ENCODE measurements at places on chromosomes 13 and 19.

GRCh38 chr19:58067240-58067912, 8.3 kb downstream of the ZNF135 start:
- DNase-seq = no peak

- DNase-seq = no peak
Measured at GRCh38 chr19:28065026-28065425, 1147.9 kb downstream of the UQCRFS1 start.

DNA sequence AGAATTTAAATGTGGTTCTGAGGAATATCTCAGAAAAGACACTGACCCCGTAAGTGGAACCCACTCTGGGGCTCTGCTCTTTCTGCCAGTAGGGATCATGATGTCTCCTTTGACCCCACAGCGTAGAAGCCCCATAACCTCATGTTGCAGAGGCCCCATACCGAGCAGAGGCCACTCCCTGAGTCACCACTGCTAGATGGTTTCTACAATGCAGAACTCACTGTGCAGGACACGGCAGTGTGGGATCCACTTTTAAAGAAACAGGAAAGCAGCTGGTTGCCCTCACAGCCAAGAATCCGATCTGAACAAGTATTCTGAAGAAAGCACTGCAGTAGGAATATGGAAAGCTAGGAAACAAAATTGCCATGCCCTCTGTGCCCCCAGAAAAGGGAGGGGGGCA, 4.2 kb downstream of the SLC7A1 start:
- DNase-seq = no peak

GRCh38 chr19:10637894-10638293, 12.5 kb downstream of the SLC44A2 start:
- DNase-seq = no peak

- DNase-seq = no peak
Measured at GRCh38 chr13:41970918-41971317, 10.0 kb upstream of the VWA8 start.

DNA sequence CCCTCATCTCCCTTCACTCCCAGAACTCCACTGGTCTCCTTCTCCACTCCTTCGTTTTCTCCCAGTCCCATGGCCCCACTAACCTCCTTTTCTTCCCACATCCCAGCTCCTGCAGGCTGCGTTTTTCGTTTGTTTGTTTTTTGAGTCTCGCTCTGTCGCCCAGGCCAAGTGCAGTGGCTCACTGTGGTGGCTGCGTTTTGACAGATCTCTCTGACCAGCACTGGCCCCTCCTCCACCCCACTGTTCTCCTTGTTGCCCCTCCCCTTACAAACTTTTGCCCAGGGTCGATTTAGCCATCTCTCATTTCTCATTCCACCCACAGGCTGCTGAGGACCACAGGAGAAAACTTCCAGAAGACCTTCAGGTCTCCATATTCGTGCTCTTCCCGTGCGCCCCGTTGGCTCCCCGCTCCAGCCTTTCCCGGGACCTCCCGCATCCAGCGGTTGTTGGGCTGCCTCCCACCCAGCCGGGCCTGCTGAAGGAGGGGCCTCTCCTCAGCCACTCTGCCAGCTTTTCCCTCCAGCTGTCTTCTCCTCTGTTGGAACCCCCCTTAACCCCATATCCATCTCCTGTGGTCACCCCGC, 40.6 kb upstream of the GJB6 start:
- no peak for DNase-seq

- DNase-seq = no peak
Measured at GRCh38 chr13:37934339-37935191, 65.0 kb upstream of the TRPC4 start.

- DNase-seq = no peak
Measured at GRCh38 chr19:56174086-56174485, 1.7 kb upstream of the GALP start.

DNA sequence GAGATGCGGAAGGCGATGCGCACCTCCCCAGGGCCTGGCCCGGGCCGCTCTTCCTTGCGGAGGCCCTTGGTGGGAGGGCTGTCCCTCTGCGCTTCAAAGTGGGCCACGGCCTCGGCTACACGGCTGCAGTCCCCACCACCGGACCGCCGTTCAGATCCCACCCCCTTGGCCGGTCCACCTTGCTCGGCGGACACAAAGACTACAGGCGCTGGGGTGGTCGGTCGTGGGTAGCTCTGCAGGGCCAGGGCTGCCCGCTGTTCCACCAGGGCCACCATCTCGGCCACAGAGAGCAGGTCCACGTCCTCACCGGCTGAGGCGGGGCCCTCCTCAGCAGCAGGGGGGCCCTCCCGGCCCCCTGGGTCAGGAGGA, 18.0 kb downstream of the FBXO46 start:
- DNase-seq = no peak

DNA sequence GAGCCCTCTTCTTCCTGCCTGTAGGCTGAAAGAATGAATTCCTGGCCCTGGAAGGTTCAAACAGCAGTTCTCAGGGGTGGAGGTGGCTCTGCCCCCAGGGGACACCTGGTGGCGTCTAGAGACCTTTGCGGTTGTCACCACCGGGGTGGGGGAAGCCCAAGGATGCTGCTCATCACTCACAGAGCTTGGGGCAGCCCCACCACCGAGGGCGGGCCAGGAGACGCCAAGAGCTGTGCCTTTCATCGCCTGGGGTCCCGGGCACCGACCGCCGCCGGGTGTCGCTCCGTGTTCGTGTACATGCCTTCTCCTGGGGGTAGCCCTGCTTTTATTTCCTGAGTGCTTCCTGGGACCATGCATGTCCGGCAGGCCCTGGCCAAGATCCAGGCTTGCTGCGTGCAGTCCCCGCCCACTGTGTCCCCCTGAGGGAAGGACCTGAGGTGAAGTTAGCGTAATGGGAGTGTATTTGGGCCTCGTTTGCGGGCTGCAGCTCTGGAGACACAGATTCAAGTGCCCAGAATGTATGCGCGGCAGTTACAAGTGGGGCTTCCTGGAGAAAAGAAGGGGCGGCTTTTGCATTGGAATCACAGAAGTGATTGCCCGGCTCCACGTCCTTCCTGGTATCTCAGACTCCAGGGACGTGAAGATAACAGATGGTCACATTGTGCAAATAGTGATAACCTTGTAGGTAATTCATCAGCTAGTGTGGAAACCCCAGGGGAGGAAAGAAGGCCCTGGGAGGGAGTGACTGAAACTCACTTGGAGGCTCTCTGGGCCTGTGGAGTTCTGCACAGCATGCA, 7.8 kb downstream of the DOT1L start:
- peak; percentile 81 for DNase-seq

DNA sequence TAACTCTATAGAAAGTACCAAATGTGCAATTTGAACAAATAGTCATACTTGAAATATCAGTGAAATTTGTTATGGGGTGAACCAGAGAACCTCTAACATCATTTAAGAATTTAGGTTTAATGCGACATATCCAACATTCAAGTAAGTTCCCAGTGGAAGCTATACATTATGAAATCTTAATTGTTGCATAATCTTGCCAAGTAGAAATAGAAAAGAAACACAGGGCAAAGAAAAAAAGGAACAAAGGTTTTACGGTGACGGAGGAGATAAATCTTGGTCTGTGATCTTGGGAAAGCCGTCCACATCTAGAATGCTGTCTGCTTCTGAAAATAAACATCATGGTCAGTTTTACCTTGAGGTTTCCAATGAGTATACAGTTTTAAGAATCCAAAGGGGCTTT, 445.7 kb downstream of the RFC3 start:
- no peak for DNase-seq

DNA sequence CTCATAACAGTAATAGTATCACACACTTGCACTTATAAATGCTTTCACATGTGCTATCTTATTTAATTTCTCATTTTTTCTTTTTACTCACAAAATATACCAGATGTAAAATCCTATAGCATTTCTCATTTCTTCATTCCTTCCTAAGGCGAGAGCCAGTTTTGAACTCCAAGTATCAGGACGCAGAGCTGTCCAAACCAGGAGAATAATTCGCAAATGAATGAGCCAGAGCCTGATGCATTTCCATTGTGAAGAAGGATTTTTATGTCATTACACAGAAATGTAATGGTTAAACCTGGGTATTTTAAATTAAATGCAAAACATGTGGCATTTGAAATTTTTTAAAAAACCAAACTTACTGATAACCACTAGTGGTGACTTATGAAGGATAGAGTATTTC, 244.3 kb downstream of the RGCC start:
- DNase-seq = no peak

DNA sequence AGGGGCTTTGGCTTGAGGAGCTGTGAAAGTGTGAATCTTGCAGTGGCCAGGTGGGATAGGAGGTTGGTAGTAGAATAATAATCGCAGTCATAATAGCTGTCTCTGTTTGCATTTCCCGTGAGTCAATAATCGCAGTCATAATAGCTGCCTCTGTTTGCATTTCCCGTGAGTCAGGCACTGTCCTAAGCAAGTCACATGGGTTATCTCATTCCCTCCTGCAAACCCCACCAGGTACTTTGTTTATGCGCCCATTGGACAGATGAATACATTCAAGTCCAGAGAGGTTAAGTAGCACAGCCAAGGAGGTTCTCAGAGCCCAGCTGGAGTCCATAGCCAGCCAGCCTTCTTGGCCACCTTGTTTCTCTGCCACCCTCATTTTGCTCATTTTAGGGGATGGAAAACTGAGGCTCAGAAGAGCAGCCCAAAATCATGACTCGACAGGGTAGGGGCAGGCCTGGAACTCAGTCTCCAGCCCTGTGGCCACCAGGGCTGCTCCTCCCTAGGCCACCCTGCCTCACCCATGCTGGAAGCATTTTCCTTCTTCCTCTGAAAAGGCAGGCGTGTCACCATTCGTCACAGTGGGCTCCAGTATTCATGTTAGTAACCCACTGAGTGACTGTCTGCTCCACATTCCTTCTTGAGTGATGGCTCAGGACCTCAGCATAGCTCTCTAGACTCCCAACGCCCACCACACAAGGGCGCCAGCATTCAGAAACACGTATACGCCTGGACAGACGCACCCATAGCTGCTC, 206.2 kb downstream of the URI1 start:
- no peak for DNase-seq

- DNase-seq = no peak
Measured at GRCh38 chr13:71863254-71863865, 3.6 kb downstream of the DACH1 start.

DNA sequence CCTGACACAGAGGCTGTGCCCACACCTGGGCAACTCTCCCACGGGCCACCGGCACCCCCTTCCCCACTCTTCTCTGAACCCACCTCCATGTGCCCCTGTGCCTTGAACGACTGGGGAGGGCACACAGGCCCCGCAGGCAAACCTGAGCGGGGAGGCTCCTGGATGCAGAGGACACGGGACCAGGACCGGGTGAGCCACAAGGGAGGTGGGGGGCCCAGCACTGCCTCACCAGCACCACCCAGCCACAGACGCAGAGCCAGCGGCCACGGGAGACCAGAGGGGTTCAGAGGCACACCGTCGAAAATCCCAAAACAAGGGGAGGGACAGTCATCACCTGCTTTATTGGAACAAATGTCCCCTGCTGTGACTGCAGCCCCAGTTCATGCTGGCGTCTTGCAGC, 49.4 kb downstream of the STK24 start:
- no peak for DNase-seq

DNA sequence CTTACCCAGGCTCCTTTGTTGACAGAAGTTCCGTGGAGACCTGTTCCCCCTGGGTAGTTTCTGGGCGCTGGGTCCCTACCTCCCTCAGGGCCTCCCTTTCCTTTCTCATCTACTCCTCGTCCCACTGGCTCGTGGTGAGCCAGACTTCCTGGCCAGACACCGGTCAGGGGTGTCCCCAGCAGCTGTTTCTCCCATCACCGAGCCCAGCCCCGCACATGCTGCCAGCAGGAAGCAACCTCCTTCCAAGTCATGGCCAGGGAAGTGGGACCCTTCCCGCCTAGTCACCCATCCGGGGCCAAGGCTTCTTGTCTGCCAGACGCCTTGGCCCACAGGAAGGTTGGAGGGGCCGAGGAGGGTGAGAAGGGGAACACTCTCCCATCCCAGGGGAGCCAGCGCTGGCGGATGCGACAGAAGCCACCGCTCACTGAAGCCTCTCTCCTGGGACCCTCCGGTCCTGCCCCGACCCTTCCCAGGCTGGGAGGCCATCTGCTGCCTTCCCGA, 5.7 kb downstream of the PAK4 start:
- DNase-seq = no peak

- no peak for DNase-seq
Measured at GRCh38 chr13:25738342-25739196, 313.2 kb downstream of the SHISA2 start.

DNA sequence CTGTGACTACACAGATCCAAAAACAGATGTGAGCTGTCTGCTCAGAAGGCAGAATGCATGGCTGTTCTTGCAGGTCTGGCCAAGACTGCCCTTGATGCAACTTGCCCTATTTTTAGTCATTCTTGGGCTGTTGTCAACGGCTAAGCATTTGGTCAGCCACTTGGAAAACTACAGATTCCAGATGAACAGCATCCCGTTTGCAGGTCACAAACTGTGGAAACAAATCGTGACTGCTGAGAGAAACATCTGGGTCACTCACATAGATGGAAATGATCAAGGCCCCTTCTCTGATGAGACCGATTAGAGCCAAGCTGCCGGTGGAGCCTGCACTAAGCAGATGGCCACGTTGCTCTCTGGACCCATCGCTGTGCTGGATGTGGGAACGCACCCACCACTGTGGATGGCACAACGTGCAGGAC, 15.4 kb upstream of the METTL21C start:
- DNase-seq = no peak

GRCh38 chr19:7911508-7912143, 3.0 kb upstream of the TGFBR3L start:
- no peak for DNase-seq

DNA sequence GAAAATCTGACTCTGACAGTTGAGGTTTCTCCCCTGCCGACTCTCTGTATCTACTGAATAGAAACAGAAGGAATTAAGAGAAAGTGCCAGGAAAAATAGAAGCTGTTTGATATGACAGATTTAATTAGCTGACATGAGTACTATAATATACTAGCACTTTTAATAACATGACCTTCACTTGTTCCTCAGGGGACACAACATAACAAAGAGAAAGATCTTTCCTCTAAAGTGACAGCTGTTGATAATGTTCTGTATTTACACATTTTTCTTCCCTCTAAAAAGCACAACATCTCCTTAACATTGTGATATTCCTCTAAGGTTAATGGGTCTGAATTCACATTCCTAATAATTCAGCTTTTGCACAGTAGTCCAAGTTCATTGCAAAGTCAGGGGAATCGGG, 1136.0 kb downstream of the PCDH17 start:
- DNase-seq = no peak

- peak; percentile 56 for DNase-seq
Measured at GRCh38 chr19:57099199-57099661, 20.6 kb upstream of the USP29 start.

DNA sequence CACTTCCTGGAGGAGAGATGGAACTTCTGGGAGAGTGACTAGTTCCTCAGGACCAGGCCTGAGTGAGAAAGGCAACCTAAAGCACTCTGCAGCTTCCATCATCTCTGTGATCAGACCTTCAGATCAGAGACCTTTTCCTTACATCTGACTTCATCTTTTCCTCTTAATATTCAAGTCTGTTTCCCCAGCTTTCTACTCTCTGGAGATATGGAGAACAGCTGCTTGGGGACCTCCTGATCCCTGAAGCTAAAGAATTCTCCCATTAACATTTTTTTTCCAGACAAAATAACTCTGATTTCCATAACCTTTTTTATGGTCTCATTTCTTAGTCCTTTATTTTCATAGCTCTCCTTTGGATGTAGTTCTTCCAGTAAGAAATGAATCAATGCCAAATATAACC, 133.4 kb upstream of the FNDC3A start:
- DNase-seq = no peak
